ENCODE measurements at places on chromosomes 13 and 19. TPM values are rescaled to one million over a fixed set of nuclear protein-coding genes. Genes with fewer than 3 reads are reported as not detected.

The TPT1 gene
- 4,606 TPM for total RNA-seq

The PRTN3 gene
- total RNA-seq = not detected

The SCAF1 gene
- total RNA-seq = 60.5 TPM

The CEACAM8 gene
- total RNA-seq = not detected

The STXBP2 gene
- total RNA-seq = 113 TPM

The NMRK2 gene
- total RNA-seq = not detected

The SARS2 gene
- 27.5 TPM for total RNA-seq

GRCh38 chr13:72259528-72259927 is 392.5 kb upstream of the DACH1 start:
- no peak for ATAC-seq

DNA sequence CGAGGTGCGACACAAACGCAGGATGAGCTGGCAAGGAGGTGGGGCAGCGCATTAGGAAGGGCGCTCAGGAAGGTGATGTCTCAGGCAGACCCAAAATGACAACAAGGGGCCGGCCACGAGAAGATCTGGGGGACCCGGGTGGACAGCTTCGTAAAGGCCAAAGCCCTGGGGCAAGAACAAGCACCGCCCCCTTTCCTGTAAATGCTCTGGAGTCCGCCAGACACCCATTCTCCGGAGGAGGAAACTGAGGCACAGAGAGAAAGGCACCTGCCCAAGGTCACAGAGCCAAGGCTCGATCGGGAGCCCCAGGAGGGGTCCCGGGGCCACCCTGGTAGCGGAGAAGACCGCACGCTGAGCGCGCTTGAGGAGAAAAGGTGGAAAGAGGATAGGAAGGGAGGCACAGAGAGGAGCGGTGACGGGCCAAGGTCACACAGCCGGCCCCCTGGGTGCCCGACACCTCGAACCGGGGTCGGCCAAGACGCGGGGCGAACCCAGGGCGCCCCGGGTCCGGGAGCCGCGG is 571 bp downstream of the SAFB2 start:
- no peak for ATAC-seq

GRCh38 chr19:57096685-57097361 is 23.0 kb upstream of the USP29 start:
- ATAC-seq = no peak

DNA sequence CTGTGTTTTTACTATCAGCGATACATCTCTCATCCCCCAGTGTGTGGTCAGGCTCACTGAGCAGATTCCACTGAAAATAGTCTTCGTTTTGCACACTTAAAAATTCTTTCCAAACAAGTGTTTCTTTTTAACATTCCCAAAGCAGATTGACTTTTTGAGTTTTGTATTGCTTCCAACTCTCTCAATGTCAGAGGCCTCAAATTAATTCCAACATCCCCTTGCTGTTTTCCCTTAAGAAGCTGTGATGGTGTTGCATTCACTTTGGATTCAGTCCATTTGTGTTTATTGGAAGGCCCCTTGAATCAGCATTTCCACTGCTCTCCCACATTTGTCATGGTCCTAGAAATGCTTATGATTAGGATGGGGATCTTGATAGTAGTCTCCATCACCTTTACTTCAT is 228.7 kb downstream of the KCNRG start:
- ATAC-seq = no peak

DNA sequence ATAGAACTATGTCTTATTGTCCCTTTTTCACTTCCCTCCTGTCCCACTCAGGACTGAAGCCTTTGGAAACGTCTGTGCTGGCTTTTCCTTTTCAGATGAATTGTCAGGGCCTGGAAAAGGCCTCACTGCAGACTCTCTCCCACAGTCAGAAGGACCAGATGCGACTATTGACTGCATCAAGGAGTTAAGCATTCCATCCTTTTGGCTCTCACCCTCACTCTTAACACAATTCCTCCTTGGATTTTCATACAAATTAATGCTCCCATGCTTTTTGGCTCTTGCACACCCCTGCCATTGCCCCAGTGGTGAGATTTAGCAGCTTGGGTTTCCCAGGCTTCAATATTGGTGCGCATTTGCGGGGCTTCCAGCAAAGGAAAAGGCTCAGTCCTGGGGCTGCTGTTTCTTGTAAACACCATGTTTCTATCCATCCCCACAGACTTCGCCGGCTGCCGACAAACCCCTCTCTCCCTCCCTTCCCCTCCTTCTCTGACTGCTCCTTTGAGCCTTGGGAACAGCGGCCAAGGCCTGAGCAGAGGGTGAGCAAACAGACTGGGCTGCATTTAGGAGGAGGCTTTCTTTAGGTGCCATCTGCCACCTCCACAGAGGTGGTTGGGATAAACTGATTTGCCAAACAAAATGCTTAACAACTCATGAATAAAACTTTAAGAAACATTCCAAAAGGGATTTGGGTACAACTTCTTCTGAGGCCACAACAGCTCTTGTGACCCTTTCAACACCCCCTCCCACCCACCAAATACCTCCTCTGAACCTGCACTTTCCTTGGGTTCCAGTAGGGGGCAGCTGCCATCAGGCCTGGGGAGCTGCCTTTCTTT is 48.6 kb upstream of the PCDH8 start:
- ATAC-seq = no peak

DNA sequence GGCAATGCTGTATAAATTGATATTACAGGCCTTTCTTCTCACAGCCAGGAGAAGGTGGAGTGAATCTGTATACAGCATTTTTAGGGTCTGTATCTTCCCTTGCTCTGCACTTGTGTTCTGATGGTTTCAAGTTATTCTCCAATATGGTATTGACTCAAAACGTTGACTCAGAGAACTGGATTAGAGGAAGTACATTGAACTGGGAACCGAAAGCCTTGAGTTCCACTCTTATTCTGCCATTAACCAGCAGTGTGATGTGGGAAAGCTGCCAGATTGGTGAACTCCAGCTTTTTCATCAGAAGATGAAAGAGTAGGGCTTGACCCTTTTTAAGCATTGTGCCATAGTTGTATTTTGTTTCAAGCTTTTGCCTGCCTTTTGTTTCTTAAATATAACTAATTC is 167.7 kb downstream of the SPRY2 start:
- no peak for ATAC-seq

GRCh38 chr19:28519952-28520861 is 692.7 kb downstream of the UQCRFS1 start:
- ATAC-seq = no peak

GRCh38 chr19:459724-460511 is 915 bp downstream of the SHC2 start:
- peak; percentile 38 for ATAC-seq

- ATAC-seq = no peak
Observed at GRCh38 chr19:49807058-49807903, 5.8 kb downstream of the FUZ start.

GRCh38 chr19:15381864-15382263 is 2.3 kb upstream of the AKAP8 start:
- ATAC-seq = no peak

- ATAC-seq = no peak
Observed at GRCh38 chr19:4504891-4505569, 13.3 kb downstream of the PLIN4 start.

GRCh38 chr13:112728375-112729126 is 38.7 kb downstream of the ATP11A start:
- no peak for ATAC-seq

DNA sequence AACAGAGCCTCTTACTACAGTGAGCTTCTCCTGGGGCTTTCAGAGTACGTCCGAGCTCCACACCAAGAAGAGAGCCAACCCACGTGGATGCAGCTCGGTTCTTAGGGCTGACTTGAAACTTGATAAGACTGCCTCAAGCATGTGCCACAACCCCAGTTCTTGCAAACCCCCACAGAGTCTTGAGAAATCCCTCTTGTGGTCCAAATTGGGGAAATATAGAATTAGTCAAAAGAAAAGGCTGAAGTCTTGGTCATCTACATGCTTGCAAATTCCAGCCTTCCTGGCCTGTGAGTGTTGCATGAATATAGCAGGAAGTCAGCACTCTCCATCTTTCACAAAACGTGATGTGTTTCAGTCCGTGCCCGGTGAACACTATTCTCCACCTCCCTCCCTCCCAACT is 95.2 kb downstream of the GGACT start:
- no peak for ATAC-seq

DNA sequence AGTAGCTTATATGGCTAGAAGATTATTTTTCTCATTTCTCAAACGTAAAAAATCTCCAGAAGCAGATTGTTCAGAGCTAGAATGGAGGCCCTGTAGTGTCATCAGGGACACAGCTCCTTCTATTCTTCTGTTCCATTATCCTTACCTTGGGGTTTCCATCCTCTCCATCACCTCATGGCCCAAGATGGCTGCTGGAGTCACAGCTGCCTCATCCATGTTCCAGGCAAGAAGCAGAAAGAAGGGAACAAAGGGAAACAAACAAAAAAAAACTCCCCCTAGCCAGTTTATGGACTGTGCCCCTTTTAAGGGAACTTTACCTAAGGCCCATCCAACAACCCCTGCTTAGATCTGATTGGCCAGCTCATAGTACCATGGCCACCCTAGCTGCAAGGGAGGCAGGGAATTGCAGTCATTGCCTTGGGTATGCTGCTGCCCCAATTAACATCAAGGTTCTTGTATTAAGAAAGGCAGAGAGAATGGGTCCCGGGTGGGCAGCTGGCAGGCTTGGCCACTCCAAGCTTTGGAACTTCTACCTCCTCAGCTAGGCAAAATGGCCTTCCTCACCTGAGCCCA is 15.7 kb downstream of the CEACAM16 start:
- no peak for ATAC-seq

- ATAC-seq = no peak
Observed at GRCh38 chr13:72960114-72960513, 98.7 kb upstream of the KLF5 start.
